Endothelial cell (in vitro differentiated cells): ENCODE measurements at places on chromosomes 2 and 18.

DNA sequence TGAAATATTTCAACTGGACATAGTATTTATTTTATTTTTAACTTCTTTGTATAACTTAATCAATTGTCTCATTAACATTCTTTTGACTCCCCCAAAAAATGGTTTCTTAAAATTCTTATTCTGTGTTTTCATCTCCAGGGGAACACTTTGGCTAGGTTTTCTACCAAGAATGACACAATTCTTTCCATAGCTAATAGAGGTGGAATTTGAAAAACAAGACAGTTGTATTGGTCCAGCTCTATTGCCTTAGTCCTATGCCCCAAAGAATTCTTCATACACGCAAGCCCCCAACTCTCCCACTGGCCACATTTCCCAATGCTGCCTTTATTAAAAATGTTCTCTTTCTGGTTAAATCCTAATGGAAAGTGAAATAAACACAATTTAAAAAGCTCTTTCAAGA, 104.7 kb upstream of the PKDCC start:
- DNase-seq = no peak

- DNase-seq = no peak
Observed at GRCh38 chr2:169175112-169175511, 105.7 kb downstream of the DHRS9 start.

DNA sequence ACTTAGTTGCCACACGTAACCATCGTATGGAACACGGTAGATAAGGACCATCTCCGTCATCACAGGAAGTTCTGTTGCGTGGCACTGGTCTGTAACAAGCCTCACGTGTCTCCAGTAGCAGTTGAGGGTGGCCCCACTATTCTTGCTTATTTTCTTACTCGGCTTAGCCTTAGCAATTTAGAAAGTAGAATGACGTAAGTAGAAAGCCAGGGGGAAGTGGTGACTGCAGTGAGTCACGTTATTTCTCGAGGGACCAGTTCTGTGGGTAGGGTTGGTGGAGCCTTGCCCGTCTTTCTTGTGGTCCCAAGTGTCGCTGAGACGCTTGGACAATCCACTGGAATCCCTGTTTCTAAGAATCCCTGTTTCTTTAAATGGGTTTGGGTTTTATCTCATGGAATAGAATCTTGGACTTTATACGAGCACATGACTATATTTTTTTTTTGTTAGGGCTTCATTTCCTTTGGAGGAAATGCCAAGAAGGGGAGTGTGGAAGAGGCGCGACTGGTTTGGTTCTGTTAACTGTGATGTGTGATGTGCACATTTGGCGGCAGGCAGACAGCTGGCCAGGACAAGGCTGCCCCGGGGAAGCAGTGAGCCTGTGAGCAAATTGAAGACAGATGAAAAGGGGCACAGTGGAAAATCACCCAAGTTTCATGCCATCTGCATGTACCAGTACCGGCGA, 96.2 kb downstream of the CABLES1 start:
- no peak for DNase-seq

- DNase-seq = no peak
Observed at GRCh38 chr18:80172056-80172455, 63.0 kb downstream of the ADNP2 start.

GRCh38 chr2:9638532-9638931, 7.7 kb upstream of the YWHAQ start:
- DNase-seq = no peak

GRCh38 chr2:46351750-46352138, 54.5 kb downstream of the EPAS1 start:
- no peak for DNase-seq

DNA sequence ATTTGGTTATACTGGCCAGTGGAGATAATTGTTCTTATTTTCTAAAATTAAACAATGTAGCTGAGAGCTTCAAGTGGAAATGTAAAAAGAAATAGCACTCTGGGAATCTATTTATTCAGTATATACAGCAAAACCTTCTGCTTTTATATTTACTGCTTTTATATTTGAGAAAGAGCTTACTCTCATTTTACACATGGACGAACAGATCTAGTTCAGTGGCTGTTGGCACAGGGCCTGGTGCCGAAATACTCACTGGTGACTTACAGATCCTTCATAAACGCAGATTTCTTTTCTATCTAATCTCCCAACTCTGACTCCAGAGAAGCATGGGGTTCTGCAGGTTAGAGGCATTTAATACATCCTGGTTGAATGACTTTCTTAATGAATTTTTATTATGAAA, 266.2 kb downstream of the ASXL3 start:
- no peak for DNase-seq

- no peak for DNase-seq
Observed at GRCh38 chr2:65675350-65675749, 243.0 kb upstream of the SPRED2 start.

GRCh38 chr2:220269367-220269766, 641.9 kb downstream of the SLC4A3 start:
- no peak for DNase-seq

GRCh38 chr2:168090366-168091135, 156.8 kb downstream of the STK39 start:
- no peak for DNase-seq

DNA sequence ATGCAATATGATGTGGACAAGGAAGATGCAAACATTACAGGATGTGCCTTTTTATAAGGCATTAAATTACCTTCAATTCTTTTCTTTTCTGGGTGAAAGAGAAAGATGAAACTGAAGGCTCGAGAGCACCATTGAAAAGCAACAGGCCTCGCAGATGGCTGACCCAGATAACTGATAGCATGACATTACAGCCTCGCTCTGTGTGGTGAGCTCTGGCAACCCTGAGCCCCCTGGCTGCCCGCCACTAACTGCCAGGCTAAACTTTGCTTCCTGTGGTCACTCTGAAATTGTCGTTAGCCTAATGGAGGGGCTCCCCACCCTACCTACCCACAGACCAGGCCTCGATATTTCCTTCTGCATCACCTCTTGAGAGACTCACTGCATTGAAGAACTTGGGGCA, 516.8 kb upstream of the FANCL start:
- DNase-seq = no peak

- DNase-seq = peak; percentile 78
Observed at GRCh38 chr2:120206022-120206581, 17.1 kb downstream of the TMEM185B start.

GRCh38 chr2:5501807-5502206, 190.4 kb upstream of the SOX11 start:
- DNase-seq = no peak

- no peak for DNase-seq
Observed at GRCh38 chr2:172083628-172084394, 1.5 kb upstream of the DLX1 start.

DNA sequence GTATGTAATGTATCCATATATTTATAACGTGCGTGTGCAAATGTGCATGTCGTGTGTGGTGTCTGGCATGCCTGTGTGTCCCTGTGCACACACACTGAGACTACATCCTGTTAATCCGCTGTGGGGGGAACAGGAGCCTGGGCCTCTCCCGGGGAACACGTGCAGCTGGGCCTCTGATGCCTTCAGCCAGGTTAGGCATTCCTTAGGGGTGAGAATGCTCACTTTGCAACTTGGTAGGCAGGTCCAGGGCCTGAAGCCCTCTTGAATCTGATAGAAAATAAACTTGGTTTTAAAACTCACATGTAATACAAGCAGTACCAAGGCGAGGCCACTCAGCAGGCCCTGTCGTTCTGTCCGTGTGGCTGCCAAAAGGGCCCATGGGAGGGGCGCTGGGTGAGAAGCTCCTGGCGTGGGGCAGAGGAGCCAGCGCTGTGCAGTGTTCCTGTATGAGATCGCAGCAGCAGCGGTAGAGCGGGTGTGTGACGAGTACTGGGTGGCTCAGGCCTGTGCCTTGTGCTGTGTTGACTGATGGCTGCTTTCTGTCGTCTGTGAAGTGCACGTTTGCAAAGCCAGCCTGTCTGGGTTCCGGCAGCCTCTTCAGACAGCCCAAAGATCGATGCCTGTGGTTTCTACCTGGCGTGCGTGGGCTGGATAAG, 16.2 kb downstream of the SALL3 start:
- DNase-seq = no peak

DNA sequence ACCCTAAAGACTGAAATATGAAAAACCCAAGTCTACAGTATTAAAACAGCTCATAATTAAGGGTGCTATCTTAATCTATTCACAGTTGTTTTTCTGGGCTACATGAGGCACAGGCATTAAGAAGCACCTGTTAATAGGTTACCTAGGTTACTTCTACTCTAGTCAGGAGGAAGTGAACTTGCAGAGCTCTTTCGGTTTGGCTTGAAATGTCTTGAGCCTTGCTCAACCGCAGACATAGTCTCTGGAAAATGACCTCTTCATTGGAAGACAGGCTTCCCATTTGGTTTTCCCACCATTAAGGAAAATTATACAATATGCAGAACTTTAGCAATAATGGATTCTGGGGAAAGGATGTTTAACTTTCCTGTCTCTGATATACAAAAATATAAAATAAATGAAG, 142.3 kb upstream of the KCNJ3 start:
- DNase-seq = no peak

DNA sequence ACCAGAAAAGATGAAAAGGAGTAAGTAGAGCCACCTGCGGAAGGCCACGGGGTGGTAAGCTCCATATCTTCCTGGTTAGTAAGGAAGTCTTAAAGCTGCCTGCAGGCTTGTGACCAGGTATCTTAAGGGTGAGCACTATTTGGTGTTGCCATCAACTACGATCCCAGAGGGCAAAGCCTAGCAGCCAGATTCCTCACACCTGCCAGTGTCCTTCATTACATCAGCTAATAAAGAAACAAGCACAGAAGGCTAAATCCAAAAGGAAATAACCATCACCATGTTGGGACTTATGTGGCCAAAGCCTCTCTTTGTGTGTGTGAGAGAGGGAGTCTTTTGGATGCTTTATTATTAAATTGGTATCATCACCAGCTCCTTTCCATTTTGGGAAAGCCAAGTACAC, 123.5 kb downstream of the ALK start:
- DNase-seq = no peak

DNA sequence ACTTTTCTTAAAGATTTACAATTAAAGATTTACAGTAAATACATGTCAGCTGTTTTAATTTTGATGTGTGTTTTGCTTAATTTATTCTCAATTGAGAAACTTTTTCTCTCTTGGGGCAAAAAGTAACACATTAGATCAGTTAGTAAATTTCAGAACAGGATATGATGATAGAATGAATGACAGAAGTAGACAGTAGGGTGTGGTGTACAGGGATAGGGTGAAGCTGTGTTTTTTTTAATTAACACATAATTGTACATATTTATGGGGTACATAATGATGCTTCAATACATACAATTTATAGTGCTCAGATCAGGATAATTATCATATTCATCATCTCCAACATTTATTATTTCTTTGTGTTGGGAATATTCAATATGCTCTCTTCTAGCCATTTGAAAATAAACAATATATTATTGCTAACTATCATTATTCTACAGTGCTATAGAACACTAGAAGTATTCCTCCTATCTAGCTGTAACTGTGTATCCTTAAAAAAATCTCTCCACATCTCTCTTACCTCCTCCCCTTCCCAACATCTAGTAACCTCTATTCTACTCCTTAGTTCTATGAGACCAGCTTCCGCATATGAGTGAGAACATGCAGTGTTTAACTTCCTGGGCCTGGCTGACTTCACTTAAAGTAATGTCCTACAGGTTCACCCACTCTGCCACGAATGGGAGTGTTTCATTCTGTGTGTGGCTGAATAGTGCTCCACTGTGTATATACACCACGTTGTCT, 175.2 kb downstream of the SNTG2 start:
- no peak for DNase-seq

- peak; percentile 25 for DNase-seq
Observed at GRCh38 chr2:101307950-101308431, 510 bp downstream of the RNF149 start.

DNA sequence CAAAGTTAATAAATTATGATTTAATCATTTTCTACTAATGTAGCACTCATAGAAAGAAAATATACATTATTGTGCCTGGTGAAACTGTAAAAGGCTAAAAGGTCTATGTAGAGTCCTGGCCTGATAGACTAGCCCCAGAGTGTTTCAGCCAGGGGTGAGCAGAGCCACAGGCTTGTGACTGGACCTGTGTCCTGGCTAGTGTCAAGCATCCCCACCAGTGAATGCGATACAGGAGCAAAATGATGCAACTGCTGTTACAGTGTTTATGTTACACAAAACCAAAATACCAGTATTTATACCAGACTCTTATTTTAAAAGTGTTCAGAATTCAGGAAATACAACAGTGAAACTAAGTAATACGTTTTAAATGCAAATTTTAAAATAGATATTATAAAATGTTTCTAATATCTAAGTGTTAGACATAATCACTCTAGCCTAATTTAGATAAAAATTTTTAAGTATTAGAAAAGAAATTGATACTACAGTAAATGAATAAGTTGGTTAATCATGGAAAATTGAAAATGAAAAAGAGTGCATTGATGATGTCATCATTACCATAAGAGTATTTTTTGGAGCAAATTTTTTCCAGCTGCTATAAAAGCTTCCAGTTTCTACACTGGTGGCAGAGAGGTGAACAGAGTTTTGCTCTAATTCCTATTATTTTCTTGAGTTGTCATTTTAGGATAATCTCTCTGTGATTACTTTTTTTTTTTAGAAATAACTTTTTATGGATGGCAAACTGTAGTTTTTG, 6.2 kb upstream of the TSPYL6 start:
- DNase-seq = no peak

DNA sequence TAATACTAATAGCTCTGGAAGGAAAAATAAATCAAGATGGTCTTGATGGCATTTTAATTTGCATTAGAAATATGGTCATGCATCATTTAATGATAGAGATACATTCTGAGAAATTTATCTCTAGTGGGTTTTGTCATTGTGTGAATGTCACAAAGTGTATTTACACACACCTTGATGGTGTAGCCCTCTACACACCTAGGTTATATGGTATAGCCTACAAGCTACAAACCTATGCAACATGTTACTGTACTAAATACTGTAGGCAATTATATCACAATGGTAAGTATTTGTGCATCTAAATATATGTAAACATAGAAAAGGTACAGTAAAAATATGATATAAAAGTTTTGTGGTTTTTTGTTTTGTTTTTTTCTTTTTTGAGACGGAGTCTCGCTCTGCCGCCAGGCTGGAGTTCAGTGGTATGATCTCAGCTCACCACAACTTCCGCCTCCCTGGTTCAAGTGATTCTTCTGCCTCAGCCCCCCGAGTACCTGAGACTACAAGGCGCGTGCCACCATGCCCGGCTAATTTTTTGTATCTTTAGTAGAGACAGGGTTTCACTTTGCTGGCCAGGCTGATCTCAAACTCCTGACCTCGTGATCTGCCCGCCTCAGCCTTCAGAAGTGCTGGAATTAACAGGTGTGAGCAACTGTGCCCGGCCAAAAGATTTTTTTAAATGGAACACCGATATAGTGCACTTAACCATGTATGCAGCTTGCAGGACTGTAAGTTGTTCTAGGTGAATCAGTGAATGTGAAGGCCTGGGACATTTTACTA, 83.7 kb upstream of the UBXN4 start:
- DNase-seq = no peak
